ENCODE measurements at places on chromosomes 6 and 20. TPM values are rescaled to one million over a fixed set of nuclear protein-coding genes. Genes with fewer than 3 reads are reported as not detected.
A peak's percentile ranks its signal among the peaks of the same experiment; 100 is the strongest.

The RRAGD gene
- total RNA-seq: 4.9 TPM

The BMP6 gene
- 5.6 TPM for total RNA-seq

The PRDM13 gene
- total RNA-seq: not detected

GRCh38 chr6:14703586-14703985 lies 542.3 kb upstream of the JARID2 start:
- H3K27ac ChIP-seq: no peak overlapping the region
- DNase-seq: no peak
- H3K36me3 ChIP-seq: no peaks in the 10 kb centered on the region
- H3K4me3 ChIP-seq: no peak overlapping the region

DNA sequence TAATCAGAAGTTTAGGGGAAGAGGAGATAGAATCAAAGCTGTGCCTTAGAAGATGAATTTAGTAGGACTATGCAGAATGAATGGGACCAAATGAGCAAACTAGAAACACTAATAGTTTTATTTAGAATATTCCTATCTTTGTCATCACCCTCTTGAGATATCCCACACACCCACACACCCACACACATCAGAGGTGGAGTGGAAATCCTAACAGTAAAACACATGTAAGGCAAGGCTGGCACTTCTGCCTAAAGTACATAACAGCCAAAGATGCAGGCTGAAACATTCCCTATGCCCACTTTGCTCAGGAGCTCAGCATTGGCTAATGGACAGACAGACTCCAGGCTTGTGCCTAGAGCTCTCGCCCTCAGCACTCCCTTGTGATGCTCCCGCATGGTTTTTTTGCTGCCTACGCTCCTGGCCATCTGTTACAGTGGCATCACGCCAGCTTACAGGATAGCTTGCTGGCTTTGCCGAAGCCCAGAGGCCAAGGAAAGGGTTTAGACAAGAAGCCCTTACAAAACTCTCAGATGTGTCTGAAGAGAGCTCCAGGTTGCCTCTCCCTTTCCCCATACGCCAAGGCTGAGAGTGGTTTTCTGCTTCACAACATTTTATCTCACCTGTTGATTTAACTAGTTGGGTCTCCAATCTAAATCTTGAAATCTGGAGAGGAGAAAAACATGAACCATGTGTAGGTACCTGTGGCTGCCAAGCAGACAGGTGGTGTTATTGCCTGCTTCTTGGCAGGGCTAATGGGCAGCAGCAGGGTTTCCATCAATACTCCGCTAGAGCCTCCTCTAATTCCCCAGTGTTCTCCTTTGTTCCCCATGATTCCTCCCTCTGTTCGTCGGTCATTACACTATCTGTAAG lies 282.6 kb upstream of the ID4 start:
- no peaks in the 10 kb centered on the region for H3K36me3 ChIP-seq
- H3K4me1 ChIP-seq: no peaks in the 10 kb centered on the region

GRCh38 chr6:89951574-89952104 lies 57.4 kb downstream of the GJA10 start:
- H3K36me3 ChIP-seq: no peaks in the 10 kb centered on the region
- no peak overlapping the region for H3K27ac ChIP-seq
- no peaks in the 10 kb centered on the region for H3K27me3 ChIP-seq
- no peaks in the 10 kb centered on the region for H3K4me1 ChIP-seq
- DNase-seq: no peak

- peak; percentile 84 for DNase-seq
- H3K36me3 ChIP-seq: no peaks in the 10 kb centered on the region
- H3K4me3 ChIP-seq: no peak overlapping the region
- H3K4me1 ChIP-seq: peaks cover 29% of the 10 kb centered on the region
These were observed 12.8 kb upstream of the DSTN start for GRCh38 chr20:17556837-17557674.

GRCh38 chr20:38842026-38842425 lies 36.5 kb downstream of the PPP1R16B start:
- no peaks in the 10 kb centered on the region for H3K27me3 ChIP-seq
- H3K4me1 ChIP-seq: no peaks in the 10 kb centered on the region
- H3K4me3 ChIP-seq: no peak overlapping the region
- no peak overlapping the region for H3K27ac ChIP-seq
- no peaks in the 10 kb centered on the region for H3K36me3 ChIP-seq

- no peak overlapping the region for H3K4me3 ChIP-seq
- DNase-seq: no peak
- no peak overlapping the region for H3K27ac ChIP-seq
- H3K27me3 ChIP-seq: no peaks in the 10 kb centered on the region
- H3K4me1 ChIP-seq: no peaks in the 10 kb centered on the region
These were observed 1131.7 kb upstream of the EYS start for GRCh38 chr6:66838764-66839163.

DNA sequence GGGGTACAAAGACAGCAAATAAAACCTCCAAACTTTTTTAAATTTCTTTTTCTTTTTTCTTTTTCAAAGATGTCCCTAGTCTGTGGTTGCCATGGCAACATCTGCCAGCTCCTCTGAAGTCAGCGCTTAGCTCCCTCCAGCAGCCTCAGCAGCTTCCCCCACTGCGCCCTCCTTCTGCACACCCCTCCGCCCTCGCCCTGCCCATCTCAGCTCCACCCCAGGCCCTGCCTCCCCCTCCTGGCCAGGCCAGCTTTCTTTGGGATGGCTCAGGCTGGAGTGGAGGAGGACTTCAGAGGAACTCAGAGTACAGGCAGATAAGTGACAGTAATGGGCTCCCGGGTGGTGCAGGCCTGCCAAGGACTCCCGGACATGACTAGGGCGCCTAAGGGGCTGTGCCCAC lies 104.6 kb downstream of the LRFN2 start:
- no peak overlapping the region for H3K4me3 ChIP-seq
- H3K4me1 ChIP-seq: no peaks in the 10 kb centered on the region
- no peak overlapping the region for H3K27ac ChIP-seq
- no peaks in the 10 kb centered on the region for H3K27me3 ChIP-seq
- no peaks in the 10 kb centered on the region for H3K36me3 ChIP-seq

DNA sequence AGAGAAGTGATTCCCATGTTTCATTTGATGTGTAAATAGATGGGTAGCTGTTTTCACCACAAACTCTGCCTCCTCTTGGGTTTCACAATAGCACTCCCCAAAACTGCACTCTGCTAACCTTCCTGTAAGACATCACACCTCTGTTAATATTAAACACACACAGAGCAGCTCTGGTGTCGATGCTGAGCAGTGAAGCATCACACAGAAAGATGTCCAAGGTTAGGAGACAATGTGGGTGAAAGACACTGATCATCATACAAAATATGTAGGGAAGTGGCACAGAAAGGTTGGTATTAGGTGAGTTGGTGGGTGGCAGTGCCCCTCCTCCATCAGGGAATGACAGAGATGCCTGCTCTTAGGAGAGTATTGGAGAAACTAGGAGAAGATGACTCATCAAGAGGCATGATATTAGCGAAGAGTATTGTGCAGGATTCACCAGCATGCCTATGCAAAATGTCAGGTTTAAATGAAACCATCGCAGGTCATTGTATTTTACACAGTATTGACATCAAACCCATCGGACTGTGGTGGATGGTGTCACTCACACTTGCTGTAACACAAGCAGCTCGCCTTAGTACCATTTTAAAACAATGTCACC lies 199.7 kb downstream of the TBXT start:
- H3K4me3 ChIP-seq: no peak overlapping the region
- no peak overlapping the region for H3K27ac ChIP-seq
- no peak for DNase-seq

- no peak overlapping the region for H3K27ac ChIP-seq
- H3K4me3 ChIP-seq: no peak overlapping the region
- no peaks in the 10 kb centered on the region for H3K27me3 ChIP-seq
- no peak for DNase-seq
These were observed 68.6 kb upstream of the FBXL4 start for GRCh38 chr6:99016355-99016754.

GRCh38 chr20:48619126-48620101 lies 208.4 kb downstream of the PREX1 start:
- H3K4me1 ChIP-seq: no peaks in the 10 kb centered on the region
- H3K27ac ChIP-seq: no peak overlapping the region
- no peak overlapping the region for H3K4me3 ChIP-seq

GRCh38 chr6:167091026-167091804 lies 31.7 kb upstream of the CCR6 start:
- no peaks in the 10 kb centered on the region for H3K4me1 ChIP-seq
- H3K4me3 ChIP-seq: no peak overlapping the region
- H3K27me3 ChIP-seq: no peaks in the 10 kb centered on the region
- H3K27ac ChIP-seq: no peak overlapping the region
- no peaks in the 10 kb centered on the region for H3K36me3 ChIP-seq
- DNase-seq: no peak
